Activated naive CD4-positive, alpha-beta T cell treated with anti-CD3 and anti-CD28 coated beads, Interleukin-2, amount 10 ng/mL, durations not matched to agents 7 days and 5 days (primary cell): ENCODE measurements at places on chromosomes 5 and 9.

GRCh38 chr9:134014946-134015345 is 10.3 kb upstream of the BRD3OS start:
- no peak for DNase-seq

DNA sequence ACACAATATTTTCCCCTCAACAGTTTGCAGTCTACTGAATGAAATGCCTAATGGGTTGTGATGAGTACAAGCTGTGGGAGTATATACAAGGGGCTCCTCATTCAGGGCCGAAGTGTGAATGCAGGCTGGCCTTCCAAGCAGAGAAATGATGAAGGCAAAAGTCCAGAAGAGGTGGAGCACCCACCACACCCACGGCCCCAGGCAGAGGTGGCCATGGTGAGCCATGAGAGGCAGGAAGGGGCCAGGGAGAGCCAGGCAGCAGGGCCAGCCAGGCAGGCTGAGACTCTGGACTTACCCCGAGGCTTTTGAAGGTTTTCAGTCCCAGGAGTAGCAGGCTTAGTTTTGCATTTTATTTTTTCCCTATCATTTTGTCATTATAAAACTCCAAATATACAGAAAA is 218.1 kb downstream of the AUH start:
- DNase-seq: no peak

GRCh38 chr5:168765551-168766425 is 186.6 kb upstream of the PANK3 start:
- DNase-seq: no peak

DNA sequence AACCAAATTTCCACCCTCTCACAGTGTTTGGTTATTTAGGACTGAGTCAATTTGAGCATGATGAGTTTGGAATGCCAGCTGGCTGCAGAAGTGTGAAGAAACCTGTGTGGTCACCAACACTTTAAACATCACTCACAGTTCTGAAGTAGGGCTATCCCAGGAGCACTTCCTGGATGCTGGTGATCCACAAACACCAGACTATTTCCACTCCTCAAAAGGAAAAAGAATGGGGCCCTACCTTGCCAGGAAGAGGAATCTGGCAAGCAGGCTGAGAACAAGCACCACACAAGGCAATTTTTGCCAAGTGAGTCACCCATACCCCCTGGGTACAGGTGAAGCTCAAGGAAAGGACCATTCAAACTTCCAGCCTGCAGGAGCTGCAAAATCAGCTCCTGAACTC is 294.2 kb upstream of the PTGER4 start:
- DNase-seq: no peak

- no peak for DNase-seq
Measured at GRCh38 chr5:42490831-42491230, 67.6 kb downstream of the GHR start.

DNA sequence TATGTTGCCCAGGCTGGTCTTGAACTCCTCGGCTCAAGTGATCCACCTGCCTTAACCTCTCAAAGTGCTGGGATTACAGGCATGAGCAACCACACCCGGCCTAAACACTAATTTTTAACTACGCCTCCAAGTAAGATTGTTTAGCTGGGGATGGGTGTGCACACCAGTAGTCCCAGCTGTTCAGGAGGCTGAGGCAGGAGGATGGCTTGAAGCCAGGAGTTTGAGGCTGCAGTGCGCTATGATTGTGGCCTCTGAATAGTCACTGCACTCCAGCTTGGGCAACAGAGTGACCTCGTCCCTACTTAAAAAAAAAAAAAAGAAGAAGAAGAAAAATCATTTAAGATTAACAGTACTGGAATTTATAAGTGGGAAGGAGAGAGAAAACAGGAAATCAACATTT is 90.8 kb upstream of the NR5A1 start:
- no peak for DNase-seq

- DNase-seq: peak; percentile 61
Measured at GRCh38 chr9:92706218-92706940, 36.4 kb upstream of the IPPK start.

- DNase-seq: no peak
Measured at GRCh38 chr5:160174780-160175437, 54.4 kb upstream of the FABP6 start.

GRCh38 chr9:115425601-115426000 is 307.6 kb upstream of the TNC start:
- no peak for DNase-seq

DNA sequence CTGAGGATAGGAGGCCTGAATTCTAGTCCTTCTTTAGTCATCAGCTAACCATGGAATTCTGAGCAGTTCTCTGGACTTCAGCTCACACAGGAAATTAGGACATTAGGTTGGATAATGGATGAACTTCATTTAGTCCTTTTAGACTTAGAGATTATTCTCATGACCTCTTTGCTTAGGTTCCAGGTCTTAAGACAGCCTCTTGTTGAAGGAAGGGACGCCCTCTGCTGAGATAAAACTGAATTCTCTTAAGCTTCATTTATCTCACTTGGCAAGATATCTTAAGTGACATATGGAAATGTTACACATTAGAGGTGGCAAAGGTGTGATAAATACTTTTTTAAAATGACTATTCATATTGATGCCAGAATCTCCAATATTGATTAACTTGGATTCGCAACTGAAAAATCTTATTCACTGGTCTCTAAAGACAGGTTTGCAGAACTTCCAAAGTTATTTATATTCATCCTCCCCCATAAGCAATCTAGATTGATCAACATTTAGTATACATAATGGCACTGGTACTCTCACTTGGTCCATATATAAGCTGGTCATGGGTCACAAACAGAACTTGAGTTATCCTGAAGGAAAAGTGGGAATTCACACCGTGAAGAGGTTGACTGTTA is 16.9 kb upstream of the ZNF366 start:
- DNase-seq: no peak

DNA sequence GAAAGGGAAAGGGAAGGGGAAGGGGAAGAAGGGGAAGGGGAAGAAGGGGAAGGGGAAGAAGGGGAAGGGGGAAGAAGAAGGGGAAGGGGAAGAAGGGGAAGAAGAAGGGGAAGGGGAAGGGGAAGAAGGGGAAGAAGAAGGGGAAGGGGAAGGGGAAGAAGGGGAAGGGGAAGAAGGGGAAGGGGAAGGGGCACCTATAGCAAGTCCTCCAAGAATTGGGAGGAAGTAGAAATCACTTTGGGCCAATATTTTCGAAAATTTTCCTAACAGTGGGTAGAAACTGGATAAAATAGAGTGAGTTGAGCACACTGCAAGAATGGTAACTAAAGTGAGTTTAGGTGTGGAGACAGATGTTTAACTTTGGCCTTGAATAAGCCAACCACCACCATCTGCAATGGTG is 915.3 kb downstream of the DNAH5 start:
- no peak for DNase-seq

GRCh38 chr5:157049605-157050004 is 9.3 kb downstream of the HAVCR1 start:
- DNase-seq: no peak

GRCh38 chr5:176296-176823 is 14.9 kb upstream of the LRRC14B start:
- DNase-seq: no peak

GRCh38 chr5:80745490-80745889 is 90.7 kb upstream of the DHFR start:
- DNase-seq: no peak

DNA sequence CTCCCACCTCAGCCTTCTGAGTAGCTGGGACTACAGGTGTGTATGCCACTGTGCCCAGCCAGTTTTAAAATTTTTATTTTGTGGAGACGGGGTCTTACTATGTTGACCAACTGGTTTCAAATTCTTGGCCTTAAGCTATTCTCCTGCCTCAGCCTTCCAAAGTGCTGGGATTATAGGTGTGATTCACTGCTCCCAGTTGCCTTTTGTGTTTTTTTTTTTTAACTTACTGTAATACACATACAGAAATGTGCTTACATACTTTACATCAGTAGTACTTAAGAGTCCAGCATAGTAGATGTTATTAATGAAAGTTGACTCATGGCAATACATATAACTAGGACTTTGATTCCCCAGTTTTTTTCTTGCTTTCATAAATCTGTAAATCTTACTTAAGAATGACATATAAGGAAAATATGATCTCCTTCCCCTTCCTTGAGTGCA is 4.7 kb downstream of the MAN2A1 start:
- DNase-seq: no peak

- DNase-seq: no peak
Measured at GRCh38 chr9:135644631-135645218, 5.4 kb upstream of the GLT6D1 start.

DNA sequence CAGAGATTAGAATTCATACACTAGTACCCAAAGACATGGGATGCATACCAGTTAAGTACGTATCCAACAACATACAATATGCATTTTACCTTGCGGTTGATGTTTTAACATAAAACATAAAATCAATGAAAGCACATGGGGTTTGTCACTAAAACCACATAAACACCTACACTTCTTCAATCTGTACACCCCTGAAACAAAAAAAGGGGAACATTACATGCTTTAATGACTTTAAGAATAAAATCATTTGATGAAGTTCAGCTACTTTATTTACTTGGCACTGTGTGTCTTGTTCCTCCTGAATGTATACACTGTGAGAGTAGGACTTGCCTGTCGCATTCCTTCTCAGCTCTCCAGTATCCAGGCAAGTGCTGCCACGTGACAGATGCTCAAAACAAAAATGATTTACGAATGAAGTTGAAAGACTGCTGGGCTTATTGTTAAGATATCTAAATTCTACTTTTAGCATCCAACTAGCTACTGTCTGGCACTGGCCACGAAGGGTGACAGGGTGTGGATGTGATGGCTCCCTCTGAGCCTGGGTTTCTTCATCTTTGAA is 21.0 kb downstream of the TNFSF15 start:
- no peak for DNase-seq

GRCh38 chr5:39943811-39944210 is 519.0 kb upstream of the DAB2 start:
- DNase-seq: no peak

- no peak for DNase-seq
Measured at GRCh38 chr9:78187763-78188484, 48.0 kb upstream of the CEP78 start.

- no peak for DNase-seq
Measured at GRCh38 chr9:126217250-126217653, 109.4 kb upstream of the MVB12B start.

DNA sequence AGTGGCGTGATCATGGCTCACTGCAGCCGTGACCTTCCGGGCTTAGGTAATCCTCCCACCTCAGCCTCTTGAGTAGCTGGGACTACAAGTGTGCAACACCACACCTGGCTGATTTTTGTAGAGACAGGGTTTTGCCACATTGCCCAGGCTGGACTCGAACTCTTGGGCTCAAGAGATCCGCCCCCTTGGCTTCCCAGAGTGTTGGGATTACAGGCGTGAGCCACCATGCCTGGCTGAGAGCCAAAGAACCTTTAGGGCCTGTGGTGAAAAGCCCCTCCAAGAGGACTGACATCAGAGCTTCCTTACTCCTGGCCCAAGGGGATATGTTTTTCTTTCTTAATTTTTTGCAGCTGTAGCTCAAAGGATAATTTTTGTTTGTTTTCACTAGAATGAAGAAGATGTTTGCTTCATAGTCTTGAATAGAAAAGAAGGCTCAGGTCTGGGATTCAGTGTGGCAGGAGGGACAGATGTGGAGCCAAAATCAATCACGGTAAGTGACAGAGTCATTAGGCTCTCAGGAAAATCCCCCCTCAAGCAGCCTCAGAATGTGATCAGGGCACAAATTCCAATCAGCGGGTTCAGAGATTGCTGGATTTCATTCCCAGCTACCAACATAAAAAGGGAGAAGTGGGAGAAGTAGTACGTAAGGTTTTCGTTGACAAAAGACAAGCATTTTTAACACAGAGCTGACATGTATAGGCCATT is 77.1 kb downstream of the GOLPH3 start:
- no peak for DNase-seq

DNA sequence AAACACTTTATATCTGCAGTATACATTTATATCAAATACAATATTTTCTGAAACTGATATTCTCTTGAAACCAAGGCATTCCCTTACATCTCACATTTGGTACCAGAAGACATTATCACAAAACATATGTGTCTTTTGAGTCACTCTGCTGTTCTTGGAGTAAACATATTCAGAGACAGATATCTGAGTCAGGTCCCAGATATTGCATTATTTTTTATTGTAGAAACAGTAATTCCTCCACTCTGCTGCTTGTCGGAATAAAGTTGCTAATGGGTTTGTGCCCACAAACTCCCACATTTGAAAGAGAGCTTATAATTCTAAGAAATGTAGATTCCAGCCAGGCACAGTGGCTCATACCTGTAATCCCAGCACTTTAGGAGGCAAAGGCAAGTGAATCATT is 261.1 kb upstream of the DAPK1 start:
- DNase-seq: no peak

GRCh38 chr9:114184071-114184470 is 28.7 kb downstream of the COL27A1 start:
- no peak for DNase-seq

- DNase-seq: no peak
Measured at GRCh38 chr9:16750553-16750952, 119.9 kb downstream of the BNC2 start.

DNA sequence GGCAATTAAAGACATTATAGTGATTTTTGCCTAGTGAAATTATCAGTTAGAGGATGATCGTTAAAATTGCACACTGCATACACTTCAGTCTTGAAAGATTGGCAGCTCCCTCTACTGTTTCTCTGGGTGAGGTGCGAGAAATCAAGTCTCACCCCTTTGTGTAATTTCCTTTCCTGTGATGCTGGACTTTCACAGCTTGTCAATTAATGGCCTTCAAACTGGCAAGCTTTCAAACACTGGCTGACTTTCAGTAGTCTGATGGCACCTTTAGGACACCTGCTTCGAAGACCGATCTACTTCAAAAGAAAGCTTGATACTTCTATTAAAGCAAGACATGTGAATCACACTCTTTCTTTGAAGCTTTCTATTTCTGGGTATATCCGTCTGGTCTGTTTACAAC is 706.7 kb upstream of the PTPRD start:
- no peak for DNase-seq

DNA sequence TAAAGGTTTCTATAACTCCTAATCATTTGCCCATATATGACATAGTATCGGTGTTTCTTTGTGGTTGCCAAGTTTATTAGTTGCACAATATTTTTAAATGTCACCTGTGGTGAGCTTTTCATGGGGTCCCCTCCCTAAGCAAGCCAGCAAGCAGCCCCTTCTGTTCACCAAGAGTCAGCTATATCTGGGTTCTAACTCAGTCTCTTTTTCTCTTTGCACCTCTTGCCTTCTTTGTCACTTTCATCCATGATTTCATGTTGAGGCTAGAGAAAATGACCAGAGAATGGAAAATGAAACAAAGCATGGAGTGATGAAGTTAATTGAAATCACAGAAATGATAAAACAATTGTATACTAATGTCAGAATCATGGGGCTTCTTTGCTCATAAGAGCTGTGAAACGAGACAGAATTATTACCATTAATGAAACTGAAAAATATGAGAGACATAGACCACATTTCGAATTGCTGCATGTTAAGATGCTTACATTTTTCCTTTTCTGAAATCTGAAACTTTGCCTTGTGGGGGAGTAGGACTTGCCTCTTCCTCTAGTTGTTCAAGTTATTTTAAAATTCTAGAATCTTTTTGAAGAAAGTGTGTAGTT is 75.7 kb downstream of the CAMK4 start:
- DNase-seq: no peak
